ENCODE measurements at places on chromosomes 13 and 19.

GRCh38 chr13:66195238-66195637 is 1034.9 kb downstream of the PCDH9 start:
- no peak for DNase-seq

DNA sequence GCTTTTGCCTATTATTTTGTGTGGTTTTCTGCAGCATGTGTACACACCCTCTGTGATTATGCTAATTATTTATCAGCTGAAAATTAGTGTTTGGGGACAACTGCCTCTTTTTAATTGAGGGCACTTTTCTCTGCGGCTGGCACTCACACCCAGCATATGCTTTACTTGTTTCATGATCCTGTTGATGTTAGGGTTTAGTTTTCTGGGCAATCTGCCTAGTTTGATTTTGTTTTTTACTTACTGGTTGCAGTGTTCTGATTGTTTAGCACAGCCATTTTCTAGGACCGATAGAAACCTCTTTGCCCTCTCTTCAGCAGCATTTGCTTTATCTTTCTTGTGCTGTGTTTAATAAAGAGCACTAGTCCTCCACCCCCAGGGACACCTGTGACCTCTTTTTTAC is 161.6 kb downstream of the PAN3 start:
- no peak for DNase-seq

DNA sequence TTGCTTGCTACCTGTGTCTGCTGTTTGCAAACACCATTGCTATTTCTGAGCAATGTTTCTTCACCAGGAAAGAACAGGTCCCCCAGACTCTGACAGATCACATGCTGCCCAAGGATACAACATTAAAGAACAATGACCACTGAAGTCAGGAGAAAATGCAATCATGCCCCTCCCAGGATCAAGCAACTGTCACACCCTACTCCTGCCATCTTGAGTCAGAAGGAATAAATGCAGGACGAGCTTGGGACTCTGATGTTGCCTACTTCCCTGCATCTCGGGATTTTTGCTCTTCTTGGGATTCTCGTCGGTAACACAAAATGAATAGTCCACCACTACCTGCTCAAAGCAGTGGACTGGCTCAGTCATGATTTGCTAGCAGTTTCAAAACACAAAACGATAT is 490.6 kb downstream of the COG6 start:
- DNase-seq, result no peak

- no peak for DNase-seq
Observed at GRCh38 chr19:50661023-50661422, 11.8 kb downstream of the C19orf81 start.

- DNase-seq, result no peak
Observed at GRCh38 chr13:41722684-41723535, 238.0 kb downstream of the VWA8 start.

- no peak for DNase-seq
Observed at GRCh38 chr13:80361883-80362327, 21.0 kb upstream of the SPRY2 start.

GRCh38 chr19:5166262-5166661 is 174.3 kb downstream of the PTPRS start:
- DNase-seq, result no peak

- DNase-seq, result no peak
Observed at GRCh38 chr19:41192574-41193429, at the start of gene CYP2S1. Gene CYP2S1 (plus strand): TSS chr19:41193219. CDS start chr19:41193265, 46 bp downstream.

GRCh38 chr13:113532156-113532806 is 41.8 kb upstream of the DCUN1D2 start:
- DNase-seq, result no peak

DNA sequence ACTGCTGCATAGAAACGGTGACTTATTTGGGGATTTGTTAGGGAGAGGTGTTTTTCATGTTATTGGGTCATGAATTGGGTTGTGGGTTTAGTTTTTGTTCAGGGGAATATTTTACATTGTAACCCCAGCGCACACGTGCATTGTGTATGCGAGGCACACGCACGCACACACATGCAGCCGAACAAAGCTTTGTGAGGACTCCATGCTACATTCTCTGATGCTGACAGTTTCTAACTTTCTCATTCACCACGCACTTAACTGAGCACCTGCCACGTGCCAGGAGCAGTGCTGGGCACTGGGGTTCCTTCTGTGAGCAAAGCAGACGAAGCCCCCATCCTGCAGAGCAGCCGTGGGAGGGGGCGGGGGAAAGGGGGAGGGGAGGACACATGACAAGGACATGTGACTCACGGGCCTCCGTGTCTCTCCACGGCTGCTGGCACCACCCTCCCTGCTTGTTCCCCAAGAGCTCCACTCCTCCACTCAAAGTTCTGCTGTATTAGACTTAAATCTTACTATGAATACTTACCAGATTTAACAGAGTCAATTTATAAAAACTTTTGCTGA is 55.6 kb downstream of the SLC7A9 start:
- DNase-seq, result no peak

- no peak for DNase-seq
Observed at GRCh38 chr13:30415430-30416030, 6.8 kb upstream of the UBE2L5 start.

DNA sequence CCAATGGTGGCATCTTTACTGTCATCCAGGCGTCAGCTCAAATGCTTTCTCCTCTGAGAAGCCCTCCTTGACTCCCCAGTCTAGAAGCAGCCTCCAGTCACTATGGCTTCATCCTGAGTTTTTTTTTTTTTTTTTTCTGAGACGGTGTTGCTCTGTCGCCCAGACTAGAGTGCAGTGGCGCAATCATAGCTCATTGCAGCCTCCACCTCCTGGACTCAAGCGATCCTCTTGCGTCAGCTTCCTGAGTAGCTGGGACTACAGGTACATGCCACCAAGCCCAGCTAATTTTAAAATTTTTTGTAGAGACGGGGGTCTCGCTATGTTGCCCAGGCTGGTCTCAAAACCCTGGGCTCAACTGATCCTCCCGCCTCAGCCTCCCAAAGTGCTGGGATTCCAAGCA is 4.2 kb downstream of the NRTN start:
- no peak for DNase-seq

DNA sequence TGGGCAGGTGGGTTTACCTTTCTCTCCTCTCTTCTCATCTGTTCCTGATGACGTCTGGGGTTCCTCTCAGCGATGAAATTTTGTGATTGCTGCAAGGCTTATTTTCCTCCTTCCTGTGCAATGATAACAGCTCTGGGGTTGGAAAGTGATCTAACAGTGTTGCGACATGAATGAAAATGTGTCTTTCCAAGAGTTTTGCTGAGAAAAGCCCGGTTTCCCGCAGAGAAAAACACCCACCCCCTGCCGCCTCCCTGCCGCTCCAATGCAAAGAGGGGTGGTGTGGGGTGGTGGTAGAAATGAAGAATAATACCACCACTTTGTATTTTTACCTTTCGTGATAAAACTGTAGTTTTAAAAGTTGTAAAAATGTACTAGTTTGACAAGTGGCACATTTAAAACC is 232.0 kb downstream of the OLFM4 start:
- no peak for DNase-seq

DNA sequence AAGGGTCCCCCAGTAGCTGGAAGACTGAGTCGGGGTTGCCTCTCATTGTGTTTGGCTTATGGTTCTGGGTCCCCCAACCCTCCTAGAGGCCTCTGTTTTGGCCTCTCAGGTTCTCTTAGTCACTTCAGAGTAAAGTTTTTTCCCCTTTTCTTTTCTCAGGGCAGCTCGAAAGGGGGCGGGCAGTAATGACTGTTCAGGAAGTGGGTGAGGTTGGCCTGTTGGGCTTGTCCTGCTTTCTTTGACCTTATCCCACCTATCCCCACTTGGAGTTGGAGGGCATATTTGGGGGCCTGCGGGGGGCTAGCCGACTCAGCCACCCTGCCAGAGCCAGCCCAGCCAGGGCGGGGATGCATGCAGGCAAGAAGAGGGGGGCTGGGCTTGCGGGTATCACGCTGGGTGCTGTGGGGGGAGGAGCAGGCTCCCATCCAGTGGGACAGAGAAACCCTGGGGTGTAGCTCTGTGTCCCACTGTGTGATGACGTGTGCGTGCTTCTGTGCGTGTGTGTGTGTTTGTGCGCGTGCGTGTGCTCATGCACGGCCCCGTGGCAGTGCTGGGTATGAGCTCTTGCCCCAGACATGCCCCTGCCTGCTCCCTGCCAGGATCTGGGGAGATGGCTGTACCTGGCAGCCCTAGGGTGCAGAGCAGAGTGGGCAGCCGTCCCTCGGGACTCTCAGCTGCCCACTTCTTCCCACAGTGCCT is 1.4 kb downstream of the CIC start:
- peak; percentile 66 for DNase-seq

DNA sequence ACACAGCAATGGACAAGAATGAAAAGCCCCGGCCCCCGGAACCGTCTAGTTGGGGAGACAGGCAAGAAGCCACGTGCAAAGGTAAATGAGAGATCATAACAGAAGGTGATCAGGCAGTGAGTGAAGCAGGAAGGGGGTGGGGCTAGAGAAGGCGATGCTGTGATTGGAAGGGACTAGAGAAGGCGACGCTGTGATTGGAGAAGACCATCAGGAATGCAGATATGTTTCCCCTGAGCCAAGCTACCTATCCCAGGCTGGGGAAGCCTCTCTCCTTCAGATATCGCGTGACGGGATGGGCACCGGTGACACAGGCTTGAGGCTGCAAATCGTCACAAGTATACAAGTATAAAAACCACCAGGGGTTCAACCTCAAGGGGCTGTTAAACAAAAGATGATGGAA is 21.8 kb downstream of the DCAF15 start:
- no peak for DNase-seq

- no peak for DNase-seq
Observed at GRCh38 chr13:31962731-31963370, 68.7 kb upstream of the FRY start.

DNA sequence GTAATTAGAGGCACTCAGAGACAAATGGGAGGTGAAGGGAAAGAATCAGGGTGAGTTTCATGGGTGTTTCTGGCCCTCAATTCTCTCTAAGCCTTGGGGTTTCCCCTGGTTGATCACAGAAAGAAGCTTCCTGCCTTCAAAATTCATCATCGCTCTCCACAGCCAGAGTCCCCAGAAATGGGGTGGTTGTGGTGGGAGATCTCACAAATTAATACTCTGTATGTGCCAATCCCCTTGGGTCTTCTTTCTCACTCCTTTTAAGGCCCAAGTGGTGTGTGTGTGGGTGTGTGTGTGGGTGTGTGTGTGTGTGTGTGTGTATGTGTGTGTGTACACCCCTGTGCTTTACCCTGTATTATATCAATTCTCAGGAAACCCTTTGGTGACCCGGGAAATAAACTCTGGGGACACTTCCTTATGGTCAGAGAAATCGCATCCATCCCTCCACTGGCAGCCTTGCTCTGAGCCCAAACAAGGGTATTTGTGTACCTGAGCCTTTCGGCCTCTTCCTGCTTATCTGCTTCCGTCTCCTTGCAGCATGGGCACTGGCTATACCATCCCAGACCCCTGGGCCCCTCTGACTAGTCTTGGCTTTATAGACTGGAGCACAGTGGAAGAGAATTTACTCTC is 2.8 kb upstream of the FCGBP start:
- no peak for DNase-seq

- no peak for DNase-seq
Observed at GRCh38 chr19:52670046-52670445, 31.9 kb upstream of the ZNF83 start.

DNA sequence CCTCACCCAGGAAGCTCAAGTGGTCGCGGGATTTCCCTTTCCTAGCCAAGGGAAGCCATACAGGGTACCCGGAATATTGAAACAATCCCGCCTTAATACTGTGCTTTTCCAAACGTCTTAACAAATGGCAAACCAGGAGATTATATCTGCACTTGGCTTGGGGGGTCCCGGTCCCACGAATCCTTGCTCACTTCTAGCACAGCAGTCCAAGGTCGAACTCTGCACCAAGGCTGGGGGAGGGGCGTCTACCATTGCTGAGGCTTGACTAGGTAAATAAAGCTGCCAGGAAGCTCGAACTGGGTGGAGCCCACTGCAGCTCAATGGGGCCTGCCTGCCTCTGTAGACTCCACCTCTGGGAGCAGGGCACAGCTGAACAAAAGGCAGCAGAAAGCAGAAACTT is 1644.8 kb downstream of the PCDH9 start:
- DNase-seq, result no peak

DNA sequence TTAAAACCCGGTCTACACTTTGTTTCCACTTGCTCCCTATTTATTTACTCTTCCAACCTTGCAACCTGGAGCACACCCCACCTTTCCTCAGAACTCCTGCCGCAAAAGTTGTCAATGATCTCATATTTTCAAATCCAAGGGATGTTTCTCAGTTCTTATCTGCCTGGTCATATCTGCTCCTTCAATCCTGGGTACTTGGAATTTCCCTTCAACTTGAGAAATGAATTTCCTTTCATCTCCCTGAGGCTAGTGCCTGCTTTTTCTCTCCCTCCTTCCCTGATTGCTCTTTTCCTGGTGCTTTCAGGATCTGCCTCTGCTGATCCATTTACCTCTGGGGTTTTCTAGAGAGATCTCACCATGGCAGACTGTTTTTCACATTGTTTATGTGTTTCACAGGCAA is 154.8 kb upstream of the IRS2 start:
- no peak for DNase-seq

DNA sequence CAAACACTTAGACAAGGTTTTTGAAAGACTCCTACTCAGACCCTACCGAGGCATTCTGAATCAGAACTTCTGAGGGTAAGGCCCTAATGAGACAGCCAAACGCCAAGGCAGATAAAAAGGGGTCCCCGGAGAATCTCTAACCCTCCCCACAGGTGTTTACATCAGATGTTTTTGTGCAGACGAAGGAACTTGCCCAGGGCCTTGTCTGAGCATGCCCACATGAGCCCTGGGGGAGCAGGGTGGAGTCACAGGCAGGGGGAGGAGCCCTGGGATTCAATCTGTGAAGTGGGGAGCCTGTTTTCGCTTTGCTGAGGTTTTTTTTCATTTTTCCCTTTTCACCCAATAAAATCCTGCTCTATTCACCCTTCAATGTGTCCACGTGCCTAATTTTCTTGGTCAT is 61.6 kb upstream of the MED4 start:
- DNase-seq, result peak; percentile 36

GRCh38 chr13:51559946-51560735 is 24.1 kb upstream of the WDFY2 start:
- no peak for DNase-seq

GRCh38 chr13:110850840-110851239 is 64.0 kb downstream of the ANKRD10 start:
- DNase-seq, result no peak

DNA sequence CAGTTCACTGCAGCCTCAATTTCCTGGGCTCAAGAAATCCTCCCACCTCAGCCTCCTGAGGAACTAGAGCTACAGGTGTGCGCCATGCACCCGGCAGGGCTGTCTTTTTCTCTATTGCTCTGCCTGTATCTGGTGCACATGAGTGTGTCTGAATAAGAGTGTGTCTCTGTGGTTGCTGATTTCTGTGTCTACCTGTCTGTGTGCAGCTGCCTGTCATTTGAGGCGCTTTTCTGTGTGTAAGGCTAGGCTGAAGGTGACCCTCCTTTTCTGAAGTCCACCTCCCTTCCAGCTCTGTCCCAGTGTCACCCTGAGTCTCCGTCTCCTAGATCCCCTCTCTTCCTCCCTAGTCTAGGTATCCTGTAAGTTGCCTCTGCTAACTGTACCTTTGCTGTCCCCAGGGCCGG is 1.5 kb upstream of the PRR12 start:
- DNase-seq, result no peak

GRCh38 chr13:99289674-99290337 is 17.4 kb downstream of the GPR183 start:
- no peak for DNase-seq

GRCh38 chr19:1650650-1651567 is 1.5 kb downstream of the TCF3 start:
- DNase-seq, result no peak

- DNase-seq, result no peak
Observed at GRCh38 chr13:38628554-38628953, 58.3 kb upstream of the FREM2 start.

Measured in tibial artery (tissue), 4 donors.